ENCODE measurements at places on chromosomes 2 and 18.

GRCh38 chr2:219998714-219999227 is 371.3 kb downstream of the SLC4A3 start:
- DNase-seq, result no peak

- DNase-seq, result no peak
These were observed 477.8 kb downstream of the EIPR1 start for GRCh38 chr2:2899826-2900225.

DNA sequence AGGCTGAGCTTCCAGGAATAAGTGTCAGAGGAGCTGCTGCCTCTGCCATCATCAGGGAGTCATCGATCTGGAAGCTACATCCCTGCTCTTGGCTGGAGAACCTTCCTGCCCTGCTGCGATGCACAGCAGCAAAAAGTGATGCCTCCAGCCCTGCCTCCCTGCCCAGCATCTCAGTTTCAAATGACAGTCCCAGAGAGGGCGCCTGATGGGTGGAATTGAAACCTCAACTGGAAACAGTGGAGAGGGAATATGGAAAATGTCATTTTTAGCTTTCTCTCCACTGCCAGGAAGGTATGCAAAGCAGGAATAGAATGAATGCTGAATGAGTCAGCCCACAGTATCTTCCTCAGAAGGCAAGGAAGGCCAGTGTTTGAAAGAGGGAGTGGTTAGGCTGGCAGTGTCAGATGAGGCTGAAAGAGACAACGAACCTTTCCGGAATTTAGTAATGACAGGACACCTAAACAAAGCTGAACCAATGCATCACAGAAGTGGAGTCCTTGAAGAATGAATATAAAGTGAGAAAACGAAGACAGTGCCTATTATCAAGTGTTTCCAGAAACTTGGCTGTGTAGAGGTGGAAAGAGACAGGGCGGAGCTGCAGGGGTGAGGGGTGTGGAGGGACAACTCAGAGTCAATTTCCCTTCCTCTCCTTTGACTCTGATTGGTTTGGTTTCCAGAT is 153.9 kb upstream of the NDUFV2 start:
- no peak for DNase-seq

- DNase-seq, result no peak
These were observed 206.2 kb downstream of the RPIA start for GRCh38 chr2:88897715-88898114.

All from activated B cell treated with CpG ODN at 0.5 μM for 24 hours (primary cell).